ENCODE measurements at places on chromosomes 3 and 15.
A peak's percentile ranks its signal among the peaks of the same experiment; 100 is the strongest.

DNA sequence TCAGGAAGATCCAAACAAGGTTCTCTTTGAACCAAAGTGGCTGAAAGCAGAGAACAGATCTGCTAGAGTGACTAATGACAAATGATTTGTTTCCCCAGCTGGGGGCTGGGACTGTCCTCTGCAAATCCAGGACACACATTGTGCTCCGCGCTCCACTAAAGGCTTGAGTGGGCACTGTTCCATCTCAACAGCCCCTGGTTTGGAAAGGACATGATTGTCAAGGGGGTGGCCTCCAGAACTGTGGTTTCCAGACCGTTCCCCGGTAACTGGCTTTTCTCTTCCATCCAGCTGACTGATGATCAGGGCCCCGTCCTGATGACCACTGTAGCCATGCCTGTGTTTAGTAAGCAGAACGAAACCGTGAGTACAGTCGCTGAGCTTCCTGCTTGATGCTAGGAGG is 91.0 kb downstream of the LRTM1 start:
- H3K36me3 ChIP-seq: no peaks in the 10 kb centered on the region
- peaks cover 11% of the 10 kb centered on the region for H3K27me3 ChIP-seq
- DNase-seq: no peak
- H3K27ac ChIP-seq: no peak overlapping the region
- H3K4me1 ChIP-seq: no peaks in the 10 kb centered on the region
- no peak overlapping the region for H3K4me3 ChIP-seq

DNA sequence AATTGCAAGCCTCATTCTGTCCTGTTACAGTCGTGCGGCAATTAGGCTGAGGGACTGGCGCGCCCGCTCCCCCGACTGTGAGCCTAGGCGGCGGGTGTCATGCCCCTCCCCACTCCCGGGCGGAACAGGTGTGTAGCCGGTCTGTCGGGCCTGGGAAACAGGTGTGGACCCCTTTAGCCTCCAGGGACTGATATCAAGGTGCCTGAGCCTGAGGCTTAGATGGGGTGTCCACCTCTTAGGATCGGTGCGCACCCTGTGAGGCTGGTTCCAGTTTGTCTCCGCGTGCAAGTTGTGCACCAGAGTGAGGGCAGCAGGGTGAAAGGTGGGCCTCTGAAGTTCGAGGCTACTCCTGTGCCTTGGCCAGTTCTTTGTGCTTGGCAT is 686 bp downstream of the VPS8 start:
- H3K27ac ChIP-seq: peak overlapping the region; percentile 84
- no peak for DNase-seq
- H3K4me1 ChIP-seq: peaks cover 14% of the 10 kb centered on the region
- peak overlapping the region; percentile 90 for H3K4me3 ChIP-seq
- H3K27me3 ChIP-seq: peaks cover 9% of the 10 kb centered on the region

DNA sequence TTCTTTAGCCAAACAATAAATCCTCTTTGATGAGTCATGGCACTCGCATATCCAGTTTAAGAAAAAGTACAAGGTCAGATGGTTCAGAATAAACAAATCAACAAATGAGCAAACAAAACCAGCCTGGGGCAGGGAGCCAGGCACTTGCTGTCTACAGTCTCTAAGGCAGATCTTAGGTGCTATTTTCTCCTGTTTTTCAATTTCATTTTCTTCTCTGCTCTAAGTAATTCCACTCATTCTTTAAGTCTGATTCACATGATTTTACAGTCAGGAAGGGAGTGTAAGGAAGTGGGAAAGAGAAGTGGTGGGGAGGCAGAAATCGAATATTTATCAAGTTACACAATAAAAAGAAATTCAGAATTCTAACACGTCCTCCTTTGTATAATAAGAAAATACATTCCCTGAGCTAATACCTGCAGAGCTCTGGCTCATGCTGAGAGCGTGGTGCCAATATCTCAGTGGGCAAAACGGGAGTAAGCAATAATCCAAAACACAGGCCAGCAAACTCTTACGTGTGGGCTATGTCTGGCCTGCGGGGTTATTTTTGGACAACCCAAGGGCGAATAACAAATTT is 298.6 kb downstream of the ADAMTS17 start:
- peaks cover 36% of the 10 kb centered on the region for H3K4me1 ChIP-seq
- H3K4me3 ChIP-seq: peak overlapping the region; percentile 64
- H3K27ac ChIP-seq: peak overlapping the region; percentile 88
- no peaks in the 10 kb centered on the region for H3K36me3 ChIP-seq
- no peaks in the 10 kb centered on the region for H3K27me3 ChIP-seq

- H3K36me3 ChIP-seq: no peaks in the 10 kb centered on the region
- no peak overlapping the region for H3K27ac ChIP-seq
- peaks cover 75% of the 10 kb centered on the region for H3K27me3 ChIP-seq
- H3K4me3 ChIP-seq: no peak overlapping the region
- H3K4me1 ChIP-seq: no peaks in the 10 kb centered on the region
Observed at GRCh38 chr3:46372492-46373359, 2.0 kb downstream of the CCR5 start.

DNA sequence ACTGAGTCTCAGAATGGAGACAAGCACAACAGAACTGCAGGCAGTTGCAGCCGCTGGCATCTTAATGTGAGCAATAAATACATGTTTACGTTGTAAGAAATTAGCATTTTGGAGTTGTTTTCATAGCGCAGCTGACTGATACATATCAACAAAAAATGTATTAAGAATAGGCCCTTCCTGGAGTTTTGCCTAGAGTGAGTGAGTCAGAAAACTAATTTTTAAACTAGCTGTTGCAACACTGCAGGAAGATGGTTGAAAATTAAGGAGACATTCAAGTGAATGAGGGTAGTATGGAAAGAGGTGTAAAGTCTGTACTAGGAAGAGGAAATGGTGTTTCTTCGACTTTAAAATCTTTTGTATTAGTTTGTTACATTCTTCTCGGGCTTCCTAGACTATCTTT is 39.6 kb upstream of the TIMP4 start:
- no peak for DNase-seq
- no peaks in the 10 kb centered on the region for H3K36me3 ChIP-seq
- peaks cover 28% of the 10 kb centered on the region for H3K4me1 ChIP-seq
- no peaks in the 10 kb centered on the region for H3K27me3 ChIP-seq
- H3K27ac ChIP-seq: no peak overlapping the region
- H3K4me3 ChIP-seq: no peak overlapping the region

DNA sequence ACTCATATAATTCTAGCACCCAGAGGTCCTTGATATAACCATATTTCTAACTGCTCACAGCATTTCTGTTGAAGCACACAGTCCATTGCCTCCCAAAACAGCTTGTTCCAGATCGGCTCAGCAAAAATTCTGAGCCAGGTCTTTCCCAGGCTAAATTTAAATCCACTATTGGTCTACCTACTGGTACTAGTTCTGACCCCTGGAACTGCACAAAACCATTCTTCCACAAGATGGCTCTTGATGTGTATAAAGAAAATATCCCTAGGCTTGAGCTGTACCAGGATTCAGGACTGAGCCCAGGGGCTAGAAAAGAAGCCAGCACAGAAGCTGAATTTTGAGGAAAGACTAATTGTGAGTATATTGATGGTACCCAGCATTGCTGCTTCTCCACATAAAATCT is 75.4 kb upstream of the ABHD17C start:
- no peak overlapping the region for H3K4me3 ChIP-seq
- H3K4me1 ChIP-seq: peaks cover 53% of the 10 kb centered on the region
- H3K27me3 ChIP-seq: no peaks in the 10 kb centered on the region
- peak; percentile 19 for DNase-seq
- peaks cover 1% of the 10 kb centered on the region for H3K36me3 ChIP-seq
